ENCODE measurements at places on chromosomes 1 and 21. TPM values are rescaled to one million over a fixed set of nuclear protein-coding genes. Genes with fewer than 3 reads are reported as not detected.

The CFHR4 gene
- total RNA-seq: not detected

The NMNAT2 gene
- total RNA-seq: 0.34 TPM

The GBP6 gene
- total RNA-seq: 1.5 TPM

The ZBTB37 gene
- 7.9 TPM for total RNA-seq

The LEPR gene
- 11.4 TPM for total RNA-seq

The OR14A16 gene
- not detected for total RNA-seq

DNA sequence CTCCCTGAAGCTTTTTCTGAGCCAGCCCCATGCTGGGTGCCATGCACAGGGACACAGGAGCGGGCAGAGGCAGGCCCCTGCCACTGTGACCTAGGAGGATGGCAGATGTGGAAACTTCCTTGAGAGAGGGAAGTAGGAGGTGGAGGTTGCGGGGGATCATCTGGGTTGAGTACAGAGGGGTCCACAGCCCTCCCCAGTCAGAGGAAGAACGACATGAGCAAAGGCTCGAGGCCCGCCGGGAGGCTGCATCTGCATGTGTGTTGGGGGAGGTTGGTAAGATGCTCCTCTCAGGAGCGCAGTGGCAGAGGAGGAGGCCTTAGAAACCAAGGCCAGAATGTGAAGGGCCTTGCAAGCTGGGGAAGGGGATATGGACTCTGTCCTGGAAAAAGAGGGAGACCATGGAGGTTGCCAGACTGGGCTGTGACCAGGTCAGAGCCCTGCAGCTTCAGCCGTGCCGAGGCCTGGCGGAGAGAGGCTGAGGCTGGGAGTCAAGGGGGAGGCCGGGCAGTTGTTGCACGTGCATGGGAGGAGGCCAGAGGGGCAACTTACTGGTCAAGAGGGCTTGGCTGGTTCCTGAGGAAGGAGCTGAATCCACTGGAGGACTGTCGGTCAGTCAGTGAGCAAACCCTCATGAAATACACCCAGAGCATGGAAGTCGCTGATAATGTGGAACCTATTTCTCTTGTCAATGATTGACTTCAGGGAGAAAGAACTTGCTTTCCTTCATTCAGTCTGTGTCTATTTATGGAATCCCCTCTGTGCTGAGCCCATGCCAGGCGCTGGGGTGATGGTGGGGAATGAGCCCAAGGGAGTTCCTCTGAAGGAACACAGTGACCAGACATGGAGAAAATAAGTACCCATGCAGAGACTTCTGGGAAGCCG is 31.7 kb downstream of the A3GALT2 start:
- no peak for DNase-seq

DNA sequence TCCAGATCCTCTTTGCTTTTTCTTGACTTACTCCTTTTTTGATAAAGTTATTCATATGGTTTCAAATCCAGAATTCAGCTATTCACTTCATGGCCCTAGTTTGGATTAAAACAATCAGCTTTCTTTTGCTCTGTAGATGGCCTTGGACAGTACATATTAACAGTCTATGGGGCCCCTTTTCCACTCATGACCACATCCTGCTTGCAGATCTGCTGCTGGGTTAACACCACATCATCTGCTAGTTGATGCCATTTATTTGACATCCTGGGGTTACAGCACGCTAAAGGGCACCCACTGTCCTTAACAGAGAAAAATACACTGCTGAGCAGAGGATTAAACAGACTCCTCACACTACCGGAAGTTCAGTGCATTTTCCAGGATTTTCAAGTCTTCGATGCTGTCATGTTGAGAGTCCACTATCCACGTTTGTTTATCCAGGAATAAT is 941 bp upstream of the IFI16 start:
- DNase-seq: no peak

DNA sequence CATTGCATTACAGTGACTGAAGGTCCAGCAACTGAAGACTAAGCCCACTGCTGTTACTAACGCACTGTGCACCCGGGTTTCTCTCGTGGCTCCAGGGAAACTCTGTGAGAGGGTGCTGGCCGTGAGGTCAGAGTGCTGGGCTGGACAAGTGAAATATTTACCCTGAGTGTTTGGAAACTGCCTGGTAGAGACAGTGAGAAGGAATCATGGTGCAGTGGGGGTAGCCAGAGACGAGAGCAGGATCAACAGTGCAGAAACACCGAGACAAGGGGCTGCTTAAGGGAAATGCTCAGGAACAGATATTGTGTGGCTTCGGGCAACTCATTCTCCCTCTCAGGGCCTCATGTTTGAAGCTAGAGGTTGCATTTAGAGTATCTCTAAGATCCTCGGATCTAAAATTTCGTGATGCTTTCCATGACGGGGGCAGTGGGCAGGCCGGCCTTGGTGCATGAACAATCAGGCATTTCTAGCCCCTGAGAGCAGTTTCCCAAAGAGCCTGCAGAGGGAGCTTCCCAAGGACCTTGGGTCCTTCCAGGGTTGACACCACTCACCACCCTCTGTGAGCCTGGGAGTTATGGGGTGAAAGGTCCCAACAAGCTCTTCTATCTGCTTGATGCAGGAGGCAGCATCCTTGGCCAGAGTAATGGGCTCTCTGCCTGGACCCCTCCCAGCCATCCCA is 9.7 kb downstream of the CD2 start:
- DNase-seq: no peak

GRCh38 chr1:72202761-72203160 is 79.6 kb downstream of the NEGR1 start:
- no peak for DNase-seq

GRCh38 chr21:44617071-44617501 is 5.2 kb downstream of the KRTAP10-8 start:
- no peak for DNase-seq

GRCh38 chr1:209626346-209627026 is 25.7 kb downstream of the LAMB3 start:
- DNase-seq: no peak

- peak; percentile 45 for DNase-seq
Observed at GRCh38 chr1:63674238-63674864, 81.1 kb downstream of the PGM1 start.

DNA sequence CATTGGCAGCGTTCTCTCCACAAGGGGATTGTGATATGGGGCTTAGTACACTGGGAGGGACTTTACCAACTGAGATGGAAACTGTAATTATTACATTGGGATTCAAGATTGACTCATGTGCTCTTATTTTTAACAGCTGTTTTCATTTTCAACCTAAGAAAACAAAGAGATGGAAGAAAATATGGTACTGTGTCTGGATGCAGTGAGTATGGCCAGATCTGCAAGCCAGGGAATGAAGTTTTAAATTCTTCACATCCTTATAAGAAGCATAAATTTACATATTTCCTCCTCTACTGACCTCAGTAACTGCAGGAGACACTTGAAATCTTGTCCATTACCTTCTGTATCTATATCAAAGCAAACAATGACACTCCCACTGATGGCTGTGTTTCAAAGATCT is 81.5 kb upstream of the EDEM3 start:
- DNase-seq: no peak

- no peak for DNase-seq
Observed at GRCh38 chr21:25708467-25709065, 26.1 kb downstream of the ATP5PF start.

GRCh38 chr21:30227633-30228404 is 11.9 kb upstream of the CLDN8 start:
- no peak for DNase-seq

GRCh38 chr1:214330222-214330621 is 49.3 kb downstream of the SMYD2 start:
- DNase-seq: no peak

DNA sequence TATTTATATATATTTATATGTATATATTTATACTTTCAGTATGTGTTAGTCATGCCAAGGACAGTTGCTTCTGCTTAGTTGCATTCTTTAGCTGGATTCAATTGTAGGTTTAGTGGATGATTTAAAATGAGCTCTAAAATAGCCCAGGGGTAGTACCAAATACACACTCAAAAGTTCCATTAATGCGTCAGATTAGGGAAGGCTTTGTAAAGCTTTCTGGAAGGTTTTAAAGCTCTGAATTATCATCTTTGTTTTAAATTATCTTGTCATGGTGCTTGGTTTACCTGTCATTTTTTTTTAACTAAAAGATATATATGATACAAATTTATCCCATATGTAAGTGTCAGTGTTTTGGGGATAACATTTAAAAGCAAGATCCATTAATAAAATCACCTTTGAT is 242.7 kb upstream of the ADAMTS5 start:
- DNase-seq: no peak

All from lower leg skin (tissue), 4 donors.